ENCODE measurements at places on chromosomes 16 and 17.

- DNase-seq: no peak
These were observed 128.3 kb downstream of the CRLF3 start for GRCh38 chr17:30696234-30696633.

DNA sequence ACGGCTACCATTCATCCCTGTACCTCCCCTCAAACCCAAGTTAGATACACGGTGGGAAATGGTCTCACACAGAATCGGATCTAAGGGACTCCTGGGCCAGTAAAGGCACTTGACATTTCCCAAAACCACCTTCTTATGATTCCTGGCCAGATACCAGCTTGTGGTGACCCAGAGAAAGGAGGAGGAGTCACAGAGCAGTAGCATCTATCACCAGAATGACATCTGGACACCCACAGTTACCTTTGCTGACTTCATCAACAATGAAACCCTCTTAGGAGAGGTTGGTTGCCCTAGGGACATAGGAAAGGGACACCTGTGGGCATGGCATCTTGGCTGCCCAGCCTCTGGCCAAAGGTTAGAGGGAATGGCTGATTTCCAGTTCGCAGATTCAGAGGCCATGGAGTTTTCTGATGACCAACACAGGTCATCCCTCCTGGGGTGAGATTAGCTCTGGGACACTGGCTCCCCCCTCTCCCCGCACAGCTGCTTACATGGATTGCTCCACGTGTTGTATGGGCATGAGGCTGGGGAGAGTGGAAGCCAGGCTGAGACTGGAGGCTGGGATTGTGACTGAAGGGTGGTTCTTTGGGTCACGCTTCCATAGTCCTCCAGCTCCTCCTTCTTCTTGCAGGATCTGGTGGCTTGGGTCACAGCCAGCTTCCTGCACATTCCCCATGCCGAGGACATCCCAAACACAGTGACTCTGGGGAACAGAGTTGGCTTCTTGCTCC lies 1.4 kb upstream of the AOC3 start:
- no peak for DNase-seq

GRCh38 chr16:21260870-21261791 lies 17.0 kb downstream of the CRYM start:
- no peak for DNase-seq

GRCh38 chr16:11398136-11398535 lies 52.9 kb downstream of the RMI2 start:
- no peak for DNase-seq

DNA sequence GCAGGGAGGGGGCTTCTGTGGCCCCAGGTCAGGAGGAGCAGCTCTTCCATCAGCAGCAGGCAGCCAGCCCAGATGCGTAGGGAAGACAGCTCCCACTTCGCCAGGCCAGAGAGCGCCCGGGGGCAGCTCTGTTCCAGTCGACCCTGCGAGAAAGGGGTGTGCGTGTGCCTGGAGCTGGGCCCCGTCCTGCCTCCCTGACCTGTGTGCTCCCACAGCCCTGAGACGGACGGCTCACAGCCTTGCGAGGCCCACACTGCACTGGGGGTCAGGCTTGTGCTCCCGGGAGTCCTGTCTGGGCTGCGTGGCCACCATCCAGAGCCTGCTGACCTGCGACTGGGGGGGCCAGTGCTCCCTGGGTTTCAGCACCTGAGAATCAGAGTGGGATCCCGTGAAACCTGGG lies 469 bp upstream of the MSLN start:
- DNase-seq: no peak

DNA sequence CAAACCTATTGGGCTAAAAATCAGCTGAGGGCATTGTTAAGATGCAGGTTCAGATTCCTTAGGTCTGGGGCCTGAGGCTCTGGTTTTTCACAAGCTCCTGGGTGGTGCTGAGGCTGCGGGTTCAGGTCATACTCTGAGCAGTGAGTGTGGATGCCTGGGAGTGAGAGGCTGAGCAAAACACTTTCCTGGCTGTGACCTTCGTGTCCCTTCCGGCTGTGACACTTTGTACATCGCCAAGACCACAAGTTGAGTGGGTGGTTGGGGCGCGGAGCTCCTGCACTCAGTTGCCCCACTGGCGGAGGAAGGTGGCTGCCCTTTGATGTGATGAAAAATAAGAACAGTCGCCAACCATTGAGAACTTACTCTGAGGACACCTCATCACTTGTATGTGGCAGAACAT lies 24.8 kb downstream of the CCR7 start:
- no peak for DNase-seq

- DNase-seq: no peak
These were observed 12.2 kb upstream of the LONP2 start for GRCh38 chr16:48231727-48232492.

- DNase-seq: no peak
These were observed 233.5 kb upstream of the TNRC6C start for GRCh38 chr17:77724876-77725615.
